ENCODE measurements at places on chromosomes 7 and 10. TPM values are rescaled to one million over a fixed set of nuclear protein-coding genes. Genes with fewer than 3 reads are reported as not detected.
A peak's percentile ranks its signal among the peaks of the same experiment; 100 is the strongest.

MRLN gene
- not detected for total RNA-seq

NHLRC2 gene
- total RNA-seq = 25.0 TPM

DNA sequence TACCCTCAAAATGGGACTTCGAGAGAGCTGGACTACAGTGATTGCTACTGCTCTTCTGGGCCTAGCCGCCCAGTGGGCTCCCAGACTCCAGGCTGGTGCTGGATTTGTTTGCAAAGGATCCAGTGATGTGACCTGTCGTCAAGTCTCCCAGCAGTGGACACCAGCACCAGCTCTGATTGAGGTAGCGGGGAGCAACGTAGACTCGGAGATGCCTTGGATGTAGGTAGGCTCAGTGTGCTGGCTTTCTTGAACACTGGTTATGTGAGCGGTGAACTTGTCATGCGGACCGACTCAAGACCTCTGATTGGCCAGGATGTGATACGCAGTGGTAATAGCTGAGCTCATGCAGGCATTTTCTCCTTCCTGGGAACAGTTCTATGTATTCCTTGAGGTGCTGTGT, 19.4 kb downstream of the AKR1C2 start:
- no peaks in the 10 kb centered on the region for H3K36me3 ChIP-seq
- no peaks in the 10 kb centered on the region for H3K27me3 ChIP-seq
- 0 out of 2 replicates have a peak, but pooled peaks cover 3% of the 10 kb centered on the region for H3K4me1 ChIP-seq
- DNase-seq = no peak
- no peak overlapping the region for H3K27ac ChIP-seq

GRCh38 chr7:23422909-23423308, 47.4 kb downstream of the IGF2BP3 start:
- H3K36me3 ChIP-seq = no peaks in the 10 kb centered on the region
- H3K4me3 ChIP-seq = no peak overlapping the region
- H3K27me3 ChIP-seq = no peaks in the 10 kb centered on the region
- no peak for DNase-seq

GRCh38 chr7:63900394-63901203, 98.0 kb upstream of the ZNF722 start:
- H3K27ac ChIP-seq = no peak overlapping the region
- H3K36me3 ChIP-seq = no peaks in the 10 kb centered on the region
- H3K4me1 ChIP-seq = no peaks in the 10 kb centered on the region

DNA sequence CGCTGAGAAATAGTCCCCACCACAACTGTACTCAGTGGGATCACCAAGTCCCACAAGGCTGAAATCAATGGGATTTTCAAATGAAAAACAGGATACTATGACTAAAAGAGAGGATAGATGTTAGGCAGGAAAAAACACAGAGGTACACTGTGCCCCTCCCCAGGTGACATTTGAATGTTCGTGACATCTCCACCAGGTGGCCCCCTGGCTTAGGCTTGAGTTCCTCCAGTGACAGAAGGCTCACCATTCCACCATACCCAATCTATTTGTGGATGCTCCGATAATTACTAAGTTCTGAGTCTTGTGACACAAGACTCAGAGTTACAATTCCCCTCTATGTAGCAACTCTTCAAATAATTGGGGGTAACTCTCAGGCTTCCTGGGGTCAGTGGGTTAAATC, 77.5 kb upstream of the KCNMA1 start:
- no peak overlapping the region for H3K27ac ChIP-seq
- H3K36me3 ChIP-seq = no peaks in the 10 kb centered on the region
- no peak overlapping the region for H3K4me3 ChIP-seq
- H3K27me3 ChIP-seq = no peaks in the 10 kb centered on the region
- no peak for DNase-seq
- H3K4me1 ChIP-seq = peaks cover 31% of the 10 kb centered on the region

DNA sequence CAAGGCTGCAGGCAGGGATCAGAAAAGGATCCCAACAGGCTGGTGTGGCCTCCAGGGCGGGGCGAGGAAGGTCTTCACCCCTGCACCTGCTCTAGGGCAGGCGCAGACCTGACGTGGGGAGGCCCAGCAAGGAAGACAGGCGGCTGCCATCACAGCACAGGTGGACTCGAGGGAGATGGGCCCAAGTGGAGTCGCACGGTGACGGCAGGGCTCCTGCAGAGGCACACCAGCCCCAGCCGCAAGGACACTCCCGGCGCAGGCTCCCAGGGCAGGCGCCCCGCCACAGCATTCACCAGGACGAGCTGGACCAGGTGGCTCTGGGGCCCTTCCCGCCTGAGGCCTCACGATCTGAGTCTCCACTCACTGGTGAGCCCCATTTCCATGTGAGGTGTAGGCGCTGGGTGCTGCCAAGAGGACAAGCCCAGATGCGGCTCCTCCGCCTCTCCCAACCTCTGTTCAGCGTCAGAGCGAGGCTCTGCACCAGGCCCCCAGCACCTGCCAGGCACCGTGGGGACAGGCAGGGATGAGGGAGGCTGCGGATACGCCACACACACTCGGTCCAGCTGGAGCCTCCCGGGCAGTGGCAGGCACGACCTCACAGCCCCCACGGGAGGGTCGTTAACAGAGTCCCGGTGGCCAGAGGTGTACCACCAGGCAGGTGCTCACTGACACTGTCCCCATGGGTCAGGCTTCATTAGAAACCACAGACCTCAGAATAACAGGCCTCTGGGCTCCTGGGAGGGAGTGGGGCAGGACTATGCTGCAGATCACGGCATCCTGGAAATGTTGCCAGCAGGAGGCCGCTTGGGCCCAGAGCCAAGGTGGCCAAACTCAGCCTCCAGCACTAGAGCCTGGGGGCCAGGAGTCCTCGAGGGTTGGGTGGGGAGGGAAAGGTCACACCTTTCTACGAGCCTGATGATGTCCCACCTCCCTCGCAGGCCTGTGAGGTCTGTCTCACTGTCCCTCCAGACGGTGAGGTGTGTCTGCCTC, 111.6 kb downstream of the MAD1L1 start:
- no peak for DNase-seq
- H3K4me3 ChIP-seq = no peak overlapping the region
- peaks cover 19% of the 10 kb centered on the region for H3K4me1 ChIP-seq

DNA sequence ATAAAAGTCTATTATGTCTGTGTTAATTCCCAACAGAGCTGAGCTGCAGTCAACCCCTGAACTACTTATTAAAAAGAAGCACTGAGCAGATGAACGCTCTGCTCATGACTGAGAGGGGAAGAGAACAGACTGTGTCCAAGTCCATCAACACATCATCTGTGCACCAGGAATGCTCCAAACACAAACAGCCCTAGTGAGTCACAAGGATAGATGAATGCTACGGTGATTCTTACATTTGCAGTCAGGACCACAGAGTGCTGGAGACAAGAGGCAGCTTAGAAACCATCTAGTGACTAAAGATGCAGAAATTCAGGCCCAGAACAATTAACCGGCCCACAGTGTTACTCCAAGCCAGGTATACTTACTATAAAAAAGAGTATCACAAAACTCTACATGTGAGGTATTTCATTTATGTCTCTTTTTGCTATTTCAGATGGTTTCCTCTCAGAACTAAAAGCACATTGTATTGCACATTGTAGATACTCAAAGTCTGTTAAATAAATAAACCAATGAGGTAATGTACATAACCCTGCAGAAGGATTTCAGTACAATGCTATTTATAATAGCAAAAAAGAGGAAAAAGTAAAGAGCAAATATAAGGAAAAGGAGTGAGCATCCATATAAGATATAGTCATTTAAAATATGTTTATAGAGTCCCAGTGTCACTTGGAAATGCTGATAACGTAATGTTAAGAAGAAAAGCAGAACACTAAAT, 159.2 kb downstream of the KCNMA1 start:
- no peaks in the 10 kb centered on the region for H3K27me3 ChIP-seq
- no peak overlapping the region for H3K4me3 ChIP-seq
- H3K36me3 ChIP-seq = no peaks in the 10 kb centered on the region
- DNase-seq = peak; percentile 86

DNA sequence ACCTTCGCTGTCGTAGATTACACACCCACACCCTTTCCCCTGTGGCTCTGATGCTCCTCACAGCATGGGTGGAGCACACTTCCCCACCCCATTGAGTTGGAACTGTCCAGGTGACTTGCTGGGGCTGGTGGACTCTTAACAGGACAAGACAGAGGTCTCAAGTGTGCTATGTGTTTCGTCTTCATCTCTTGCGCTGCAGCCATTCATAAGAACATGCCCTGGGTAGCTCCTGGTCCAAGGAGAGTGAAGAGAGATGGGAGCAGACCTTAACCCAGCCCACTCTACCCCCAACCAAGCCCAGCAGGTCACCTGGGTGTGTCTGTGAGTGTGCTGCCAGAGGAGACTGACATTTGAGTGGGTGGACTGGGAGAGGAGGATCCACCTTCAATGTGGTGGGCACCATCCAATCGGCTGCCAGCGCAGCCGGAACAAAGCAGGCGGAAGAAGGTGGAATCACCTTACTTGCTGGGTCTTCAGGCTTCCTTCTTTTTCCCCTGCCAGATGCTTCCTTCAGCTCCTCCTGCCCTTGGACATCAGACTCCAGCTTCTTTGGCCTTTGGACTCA, 112.4 kb downstream of the HTR5A start:
- no peaks in the 10 kb centered on the region for H3K4me1 ChIP-seq
- H3K36me3 ChIP-seq = no peaks in the 10 kb centered on the region
- H3K27ac ChIP-seq = no peak overlapping the region

Data from SJSA1 (cell line).